A673 (cell line): ENCODE measurements at places on chromosomes 4 and X.

DNA sequence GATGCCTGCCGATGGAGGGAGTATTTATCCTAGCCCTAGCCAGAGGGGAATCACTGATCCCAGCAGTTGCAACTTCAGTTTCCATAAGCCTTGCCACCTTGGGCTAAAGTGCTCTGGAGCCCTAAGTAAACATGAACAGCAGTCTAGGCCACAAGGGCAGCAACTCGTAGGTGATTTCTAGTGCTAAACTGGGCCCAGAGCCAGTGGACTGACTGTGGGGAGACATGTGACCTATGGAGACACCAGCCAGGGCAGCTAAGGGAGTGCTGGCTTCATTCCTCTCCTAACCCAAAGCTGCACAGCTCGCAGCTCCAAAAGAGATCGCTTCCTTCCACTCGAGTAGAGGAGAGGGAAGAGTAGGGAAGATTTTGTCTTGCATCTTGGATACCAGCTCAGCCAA lies 120.8 kb upstream of the MAGEA10 start:
- no peak for DNase-seq

- no peak for DNase-seq
Observed at GRCh38 chrX:12958059-12958458, 16.9 kb upstream of the TMSB4X start.

DNA sequence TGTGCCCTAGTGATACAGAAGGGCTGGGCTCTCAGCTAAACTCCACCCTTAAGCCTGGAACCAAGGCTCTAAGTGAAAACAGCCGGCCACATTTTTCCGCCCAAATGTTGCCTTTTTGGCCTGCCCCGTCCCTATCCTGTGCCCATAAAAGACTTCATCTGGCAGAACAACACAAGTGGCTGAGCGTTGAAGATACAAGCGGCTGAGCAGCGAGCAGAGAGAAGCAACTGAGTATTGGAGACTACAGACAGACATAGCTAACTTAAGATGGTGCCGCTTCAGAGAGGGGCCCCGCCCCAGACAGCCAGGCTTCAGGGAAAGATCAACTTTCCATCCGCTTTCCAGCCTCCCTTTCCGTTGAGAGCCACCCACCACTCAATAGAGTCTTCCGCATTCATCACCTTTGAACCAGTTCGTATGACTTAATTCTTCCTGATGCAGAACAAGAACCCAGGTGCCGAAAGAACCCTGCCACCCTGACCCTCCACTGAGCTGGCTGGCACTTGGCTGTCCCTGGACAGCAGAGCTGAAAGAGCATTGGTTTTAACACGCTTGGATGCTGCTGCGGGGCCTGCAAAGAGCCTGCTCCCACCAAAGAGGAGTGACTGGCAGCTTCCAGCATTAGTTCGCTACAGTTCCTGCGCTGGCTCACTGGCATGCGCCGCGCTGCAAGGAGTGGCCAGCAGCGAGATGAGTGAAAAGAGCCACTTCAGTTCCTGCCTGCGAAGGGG lies 853.2 kb upstream of the INTU start:
- DNase-seq = no peak

- no peak for DNase-seq
Observed at GRCh38 chr4:168565130-168565529, 68.3 kb downstream of the PALLD start.

- DNase-seq = no peak
Observed at GRCh38 chr4:73211968-73212367, 46.6 kb downstream of the ANKRD17 start.

- no peak for DNase-seq
Observed at GRCh38 chrX:63889001-63889400, 104.0 kb upstream of the ARHGEF9 start.

DNA sequence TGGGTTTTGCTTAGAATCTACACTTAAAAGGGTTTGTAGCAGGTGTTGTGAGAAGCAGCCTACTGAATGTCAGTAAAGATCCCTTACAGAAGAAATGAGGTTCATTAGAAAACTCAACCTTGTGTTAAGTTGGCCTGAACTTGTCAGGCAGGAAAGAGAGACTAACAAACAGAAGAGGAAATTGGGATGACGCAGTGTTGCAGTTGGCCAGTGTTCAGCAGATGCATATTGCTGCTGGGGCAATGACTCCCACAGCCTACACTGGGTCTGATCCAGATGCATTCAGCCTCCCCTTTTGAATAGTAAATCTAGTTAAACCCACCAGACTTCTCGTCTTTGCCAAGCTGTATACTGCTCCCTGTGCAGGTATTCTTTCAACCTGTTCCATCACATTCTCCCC lies 409.4 kb downstream of the UBE2NL start:
- DNase-seq = no peak

GRCh38 chrX:133215747-133216146 lies 2.4 kb downstream of the TFDP3 start:
- peak; percentile 52 for DNase-seq

- DNase-seq = no peak
Observed at GRCh38 chr4:143346206-143346605, 9.5 kb downstream of the GAB1 start.

GRCh38 chr4:170017252-170017651 lies 8.9 kb downstream of the MFAP3L start:
- no peak for DNase-seq

GRCh38 chrX:138287205-138287877 lies 424.2 kb downstream of the FGF13 start:
- DNase-seq = peak; percentile 11

- DNase-seq = no peak
Observed at GRCh38 chr4:8093587-8094274, 64.9 kb downstream of the ABLIM2 start.

- DNase-seq = peak; percentile 91
Observed at GRCh38 chrX:153947009-153947769, 2.7 kb upstream of the RENBP start.

DNA sequence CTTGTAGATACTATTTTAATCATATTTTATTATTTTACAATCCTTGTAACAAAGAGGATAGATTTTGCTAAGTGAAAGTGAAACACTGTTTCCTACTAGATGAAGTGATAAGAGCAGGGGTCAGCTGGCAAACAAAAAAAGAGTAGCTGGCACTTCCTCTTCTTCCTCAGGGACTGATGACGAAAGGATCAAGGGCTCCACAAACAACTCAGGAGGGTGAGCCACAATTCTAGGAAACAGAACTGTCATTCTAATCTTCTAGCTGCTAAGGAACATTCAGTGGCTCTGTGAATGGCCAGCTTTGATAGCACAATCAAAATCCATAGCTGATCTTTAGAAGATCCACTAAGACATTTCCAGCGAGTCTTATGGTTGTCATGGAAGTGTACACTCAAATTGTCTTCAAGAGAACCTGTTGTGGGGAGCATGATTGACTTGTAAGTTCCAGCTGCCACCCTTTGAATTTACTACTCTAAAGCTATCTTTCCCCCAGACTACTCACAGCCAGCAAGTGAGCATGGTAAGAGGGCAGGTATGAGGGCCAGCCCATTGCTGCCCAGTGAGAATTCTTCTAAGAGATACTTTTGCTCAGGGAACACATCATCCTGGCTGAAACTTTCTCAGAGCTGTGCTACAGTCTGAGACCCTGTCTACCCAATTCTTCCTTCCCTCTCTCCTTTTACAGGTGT lies 275.7 kb upstream of the RASGEF1B start:
- DNase-seq = no peak

DNA sequence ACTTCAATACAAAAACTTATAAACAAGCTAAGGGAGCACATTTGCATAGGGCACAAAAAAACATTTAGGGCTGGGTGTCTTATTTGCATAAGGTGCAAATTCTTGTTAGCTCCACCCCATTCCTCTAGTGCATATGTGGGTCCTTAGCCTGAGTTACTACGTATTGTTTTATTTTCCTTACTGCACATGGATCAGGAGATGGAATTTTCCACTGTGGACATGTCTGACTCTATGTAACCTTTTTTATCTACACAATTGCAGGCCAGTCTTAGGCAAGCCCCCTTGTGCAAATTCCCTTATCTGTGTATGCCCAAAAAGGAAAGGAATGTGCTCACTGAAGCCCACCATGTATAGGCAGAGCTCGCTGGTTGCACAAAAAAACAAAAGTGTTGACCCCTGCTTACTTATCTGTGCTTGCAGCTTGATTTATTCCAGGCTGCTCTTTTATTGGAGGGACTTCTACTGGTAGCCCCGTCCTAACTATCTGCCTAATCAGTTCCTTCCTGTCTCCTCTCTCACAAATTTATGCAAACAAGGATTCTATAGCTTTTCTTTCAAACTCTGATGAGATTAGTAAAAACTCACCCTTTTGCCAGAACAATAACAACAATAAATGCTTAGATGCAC lies 359.0 kb upstream of the MAGEB16 start:
- peak; percentile 27 for DNase-seq

DNA sequence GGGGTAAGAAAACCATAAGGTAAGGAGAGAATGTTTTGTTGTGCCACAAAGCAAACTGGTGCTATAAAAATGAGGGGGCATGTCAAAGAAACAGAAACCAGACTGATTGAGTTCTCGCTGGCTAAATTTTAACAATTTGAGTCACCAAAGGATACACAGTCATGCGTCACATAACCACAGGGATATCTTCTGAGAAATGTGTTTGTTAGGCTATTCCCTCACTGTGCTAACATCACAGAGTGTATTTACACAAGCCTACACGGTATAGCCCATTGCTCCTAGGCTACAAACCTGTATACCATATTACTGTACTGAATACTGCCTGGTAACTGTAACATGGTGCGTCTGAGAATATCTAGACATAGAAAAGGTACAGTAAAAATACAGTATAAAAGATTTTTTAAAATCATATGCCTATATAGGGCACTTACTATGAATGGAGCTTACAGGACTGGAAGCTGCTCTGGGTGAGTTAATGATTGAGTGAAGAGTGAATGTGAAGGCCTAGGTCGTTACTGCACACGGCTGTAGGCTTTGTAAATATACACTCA lies 50.1 kb downstream of the FBXW7 start:
- DNase-seq = no peak

- DNase-seq = no peak
Observed at GRCh38 chr4:104571341-104571740, 76.6 kb upstream of the CXXC4 start.

DNA sequence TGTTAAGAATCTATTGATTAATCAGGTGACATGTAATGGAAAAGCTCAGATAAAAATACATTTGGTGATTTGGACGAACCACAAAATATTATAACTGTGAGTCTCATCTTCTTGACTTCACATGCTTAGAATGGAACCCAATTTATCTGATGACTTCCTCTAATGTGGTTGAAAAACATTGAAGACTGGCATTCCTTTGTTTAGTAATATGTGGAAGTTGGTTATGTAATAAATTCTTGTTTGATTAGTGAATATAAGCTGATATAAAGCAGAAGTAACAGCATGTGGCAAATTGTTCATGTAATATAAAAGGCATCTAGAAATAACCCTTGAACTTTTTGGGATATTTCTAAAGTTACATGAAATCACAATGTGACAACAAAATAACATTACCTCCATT lies 9.7 kb downstream of the GIMD1 start:
- no peak for DNase-seq

DNA sequence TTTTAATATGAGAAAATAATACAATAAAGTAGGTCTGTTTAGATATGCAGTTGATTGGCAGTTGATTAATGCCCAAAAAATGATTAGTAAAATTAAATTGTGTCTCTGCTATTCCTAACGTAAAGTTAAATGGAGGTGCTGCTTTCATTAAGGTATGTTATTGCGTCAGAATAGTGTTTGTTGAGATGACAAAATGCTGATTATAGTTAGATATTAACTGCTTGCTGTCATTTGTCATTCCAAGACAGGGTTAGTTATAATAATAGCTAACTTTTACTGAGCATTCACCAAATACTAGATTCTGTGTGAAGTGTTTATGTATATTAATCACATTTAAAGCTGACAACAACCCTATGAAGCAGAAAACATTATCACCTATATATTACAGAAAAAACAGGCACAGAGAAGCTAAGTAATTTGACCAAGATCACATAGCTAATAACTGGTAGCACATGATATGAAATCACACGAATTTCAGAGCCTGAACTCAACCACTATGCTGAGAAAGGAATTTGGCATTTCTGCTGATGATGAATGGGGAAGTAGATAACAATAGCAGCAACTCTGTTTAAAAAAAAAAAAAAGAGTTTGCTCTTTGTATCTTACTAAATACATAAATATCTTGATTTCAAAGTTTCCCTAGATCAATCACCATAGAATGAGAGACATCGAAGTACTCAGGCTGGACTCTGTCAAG lies 59.7 kb upstream of the WDR44 start:
- DNase-seq = no peak

DNA sequence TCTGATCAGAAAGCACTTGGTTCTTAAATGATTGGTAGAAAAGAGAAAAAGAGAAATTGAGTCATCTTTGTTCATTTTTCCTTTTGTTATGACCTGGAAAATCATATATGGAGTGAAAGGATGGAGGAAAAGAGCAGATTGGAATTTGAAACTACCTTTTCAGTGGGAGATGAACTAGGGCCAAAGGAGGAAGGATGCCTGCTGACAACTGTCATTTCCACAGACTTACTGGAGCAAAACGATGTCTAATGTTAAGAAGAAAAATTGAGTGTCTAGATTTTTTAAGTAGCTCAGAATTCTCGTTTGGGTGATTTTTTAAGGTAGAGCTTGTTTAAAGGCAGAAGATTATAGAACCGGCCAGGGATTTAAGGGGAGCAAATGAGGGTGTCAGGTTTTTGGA lies 144.6 kb upstream of the KCNIP4 start:
- no peak for DNase-seq

DNA sequence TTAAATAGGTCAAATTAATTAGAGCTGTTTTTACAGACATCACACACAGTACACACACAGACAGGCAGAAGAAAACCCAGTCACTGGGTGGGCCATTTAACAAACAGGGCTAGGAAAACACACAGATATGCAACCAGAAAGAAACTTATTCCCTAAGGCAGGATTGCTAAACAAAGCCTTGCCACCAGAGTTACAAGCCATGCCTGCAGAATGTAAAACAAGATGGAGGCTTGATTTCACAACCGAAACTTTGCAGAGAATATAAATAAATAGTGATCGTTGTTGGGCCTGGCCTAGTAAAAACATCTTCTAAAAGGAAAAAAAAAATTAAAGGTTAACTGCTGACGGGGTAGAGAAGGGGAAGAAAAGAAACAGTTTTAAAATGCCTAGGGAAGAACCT lies 212.3 kb downstream of the NAP1L3 start:
- DNase-seq = no peak

- no peak for DNase-seq
Observed at GRCh38 chr4:175499735-175500352, 312.2 kb downstream of the GPM6A start.

DNA sequence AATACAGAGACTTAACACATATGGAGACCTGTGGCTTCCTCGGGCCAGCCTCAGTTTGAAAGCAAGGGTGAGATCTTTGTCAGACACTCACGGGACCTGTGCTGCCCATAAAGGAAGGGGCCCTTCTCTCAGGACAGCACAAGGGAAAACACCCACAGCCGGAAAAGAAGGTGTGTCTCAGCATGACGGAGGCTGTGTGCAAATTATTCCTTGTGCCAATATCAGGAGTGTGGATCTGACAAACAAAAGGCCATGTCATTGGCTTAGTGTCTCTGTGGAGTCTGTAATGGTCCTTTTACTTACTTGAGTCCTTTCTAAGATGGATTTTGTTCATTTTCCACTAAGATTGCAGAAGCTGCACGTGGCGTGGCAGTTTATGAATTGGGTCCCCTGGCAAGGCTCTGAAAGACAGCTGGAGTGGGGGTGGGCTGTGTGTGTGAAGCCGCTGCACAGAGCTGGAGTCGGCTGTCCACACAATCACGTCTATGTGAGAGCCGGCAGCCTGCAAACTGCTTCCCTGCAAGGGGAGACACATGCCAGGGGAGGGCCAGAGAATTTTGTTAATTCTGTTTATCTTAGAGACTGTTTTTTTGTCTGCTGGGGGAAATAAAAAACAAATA lies 1.9 kb downstream of the ENPP6 start:
- DNase-seq = no peak
